RWPE2 (cell line): ENCODE measurements at places on chromosomes 2 and 18.

- DNase-seq = no peak
Observed at GRCh38 chr18:30376515-30376914, 666.0 kb downstream of the DSC3 start.

DNA sequence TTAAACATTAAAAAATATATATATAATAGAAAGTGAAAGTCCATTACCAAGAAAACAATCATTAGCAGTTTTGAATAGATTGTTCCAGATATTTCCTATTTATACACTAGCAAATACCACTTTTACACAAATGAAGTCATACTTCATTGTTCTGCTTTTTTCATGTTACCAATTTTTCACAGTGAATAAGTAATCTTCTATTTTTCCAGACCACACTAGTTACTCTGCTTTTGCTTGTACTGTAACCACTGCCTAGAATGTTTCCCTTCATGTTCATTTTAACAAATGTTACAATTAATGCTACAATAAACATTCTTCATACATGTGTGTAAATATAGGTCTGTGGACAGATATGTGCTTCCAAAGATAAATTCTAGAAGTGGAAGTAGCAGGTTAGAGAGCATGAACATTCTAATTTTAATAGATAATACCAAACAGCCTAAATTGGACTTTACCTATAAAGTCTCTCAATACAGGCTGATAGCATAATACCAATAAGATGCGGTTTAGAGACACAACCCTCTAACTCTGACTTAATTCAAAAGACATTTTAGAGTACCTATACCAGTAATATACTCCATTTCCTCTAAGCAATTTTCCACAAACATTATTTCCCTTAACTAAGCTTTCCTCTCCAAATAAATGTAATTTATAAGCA, 17.0 kb downstream of the ITSN2 start:
- no peak for DNase-seq

GRCh38 chr2:144270951-144271350, 249.0 kb downstream of the ZEB2 start:
- DNase-seq = no peak

DNA sequence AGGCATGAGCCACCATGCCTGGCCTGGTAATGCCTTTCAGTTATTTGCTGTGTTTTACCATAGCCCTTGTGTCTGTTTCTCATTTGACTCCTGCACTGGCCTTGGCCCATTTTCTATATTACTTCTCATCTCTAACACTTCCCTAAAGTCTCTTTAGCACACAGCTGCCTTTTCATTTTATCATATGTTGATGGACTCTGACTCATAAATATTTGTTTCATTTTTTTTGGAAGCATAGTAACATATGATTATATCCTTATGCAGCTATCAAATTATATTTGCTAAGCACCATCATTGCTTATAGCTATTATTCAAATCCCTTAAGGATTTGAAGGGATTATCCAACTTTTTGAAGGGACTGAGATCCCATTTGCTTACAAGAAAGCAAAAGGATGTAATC, 320.3 kb downstream of the GPD2 start:
- DNase-seq = no peak

GRCh38 chr2:27096748-27097297, 10.3 kb downstream of the KHK start:
- no peak for DNase-seq

DNA sequence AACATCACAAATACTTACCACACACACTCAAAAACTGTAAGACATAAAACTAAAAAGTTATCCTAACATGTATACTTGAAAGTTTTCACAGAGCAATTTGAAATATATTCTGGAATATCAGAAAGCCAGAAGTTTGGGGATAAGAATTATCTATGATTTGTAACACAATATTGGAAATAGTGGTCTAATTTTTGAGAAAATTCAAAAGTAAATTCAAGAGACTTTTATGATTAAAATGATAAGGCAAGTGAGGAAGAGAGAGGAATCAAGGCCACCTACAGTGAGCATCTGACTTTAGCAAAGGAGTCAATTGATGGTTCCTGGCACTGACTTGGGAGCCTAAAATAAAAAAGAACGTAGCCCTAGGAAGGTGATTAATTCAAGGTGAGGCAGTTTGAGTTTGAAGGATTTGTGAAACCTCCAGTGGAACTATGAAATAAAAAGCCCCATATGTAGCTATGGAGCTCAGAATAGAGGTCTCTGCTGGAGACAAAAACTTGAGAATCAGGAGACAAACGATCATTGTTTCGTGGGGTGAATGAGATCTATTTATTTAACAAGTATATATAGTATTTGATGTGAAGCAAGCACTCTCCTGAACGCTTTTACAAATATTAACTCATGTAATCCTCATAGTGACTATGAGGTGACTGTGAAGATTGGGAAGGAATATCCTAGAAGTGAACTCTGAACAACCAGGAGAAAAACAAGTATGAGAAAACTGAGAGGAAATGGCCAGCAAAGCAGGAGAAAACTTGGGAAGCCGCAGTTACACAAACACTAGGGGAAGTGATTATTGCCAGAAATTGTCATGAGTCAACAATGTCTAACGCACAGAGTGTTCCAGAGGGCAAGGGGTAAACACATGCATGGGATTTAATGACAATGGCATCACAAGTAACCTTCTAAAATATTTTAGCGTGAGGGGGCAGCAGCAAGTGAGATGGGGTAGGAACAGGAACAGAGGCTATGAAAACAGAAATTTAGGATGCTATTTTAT, 12.8 kb downstream of the TFPI start:
- DNase-seq = no peak

- no peak for DNase-seq
Observed at GRCh38 chr2:111143107-111143842, 22.6 kb downstream of the BCL2L11 start.

DNA sequence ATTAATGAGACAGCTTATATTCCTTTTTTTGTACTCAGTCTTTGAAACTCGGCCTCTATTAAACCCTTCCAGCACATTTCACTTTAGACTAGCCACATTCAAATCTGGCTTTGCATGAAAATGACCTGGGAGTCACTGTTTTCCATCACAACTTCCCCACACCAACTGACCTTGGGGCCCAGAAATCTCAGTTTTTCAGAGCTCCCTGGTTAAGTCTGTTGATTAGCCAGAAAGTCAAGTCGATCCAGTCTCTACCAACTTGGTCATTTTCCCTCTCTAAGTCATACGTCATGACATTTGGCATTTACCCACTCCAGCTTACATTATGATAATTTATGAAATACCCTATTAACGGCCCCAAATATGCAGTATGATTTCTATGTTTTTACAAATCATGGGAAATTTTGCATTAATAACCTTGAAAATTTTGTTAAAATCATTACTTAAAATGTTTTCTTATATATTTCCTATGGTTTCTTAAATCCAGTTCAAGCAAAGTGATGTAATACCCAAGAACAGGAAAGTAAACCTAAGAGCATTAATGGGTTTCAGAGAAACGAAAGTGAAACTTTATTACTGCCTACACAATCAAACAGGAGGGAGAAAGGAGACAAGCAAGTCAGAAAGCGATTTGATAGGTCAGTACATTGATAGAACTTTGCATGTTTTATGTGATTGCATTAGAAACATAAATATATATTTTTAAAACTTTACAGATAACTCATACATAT, 77.1 kb downstream of the SPATS2L start:
- DNase-seq = no peak
